ENCODE measurements at places on chromosomes 4 and X.
A peak's percentile ranks its signal among the peaks of the same experiment; 100 is the strongest.

DNA sequence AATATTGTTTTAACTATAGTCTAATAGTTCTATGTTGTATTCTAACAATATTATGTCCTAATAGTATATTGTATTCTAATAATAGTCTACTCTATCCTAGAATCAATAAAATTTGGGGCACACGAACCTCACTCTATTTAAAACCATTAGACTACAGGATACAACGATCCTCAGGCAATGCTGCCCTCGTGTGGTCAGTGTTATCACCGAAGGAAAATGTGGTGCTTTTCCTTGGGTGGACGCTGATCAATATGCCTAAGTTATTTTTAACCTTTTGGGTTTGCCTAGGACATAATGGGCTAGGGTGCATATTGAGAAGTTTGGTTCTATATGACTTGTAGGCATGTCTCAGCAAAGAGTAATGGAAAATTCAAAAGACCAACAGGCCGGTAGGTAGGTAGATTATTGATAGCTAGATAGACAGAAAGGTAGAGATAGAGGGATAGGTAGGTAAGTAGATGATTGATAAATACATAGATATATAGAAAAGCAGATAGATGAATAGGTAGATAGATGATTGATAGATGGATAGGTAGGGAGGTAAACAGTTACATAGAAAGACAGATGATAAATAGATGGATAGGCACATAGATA is 75.1 kb downstream of the PRKX start:
- DNase-seq: no peak

DNA sequence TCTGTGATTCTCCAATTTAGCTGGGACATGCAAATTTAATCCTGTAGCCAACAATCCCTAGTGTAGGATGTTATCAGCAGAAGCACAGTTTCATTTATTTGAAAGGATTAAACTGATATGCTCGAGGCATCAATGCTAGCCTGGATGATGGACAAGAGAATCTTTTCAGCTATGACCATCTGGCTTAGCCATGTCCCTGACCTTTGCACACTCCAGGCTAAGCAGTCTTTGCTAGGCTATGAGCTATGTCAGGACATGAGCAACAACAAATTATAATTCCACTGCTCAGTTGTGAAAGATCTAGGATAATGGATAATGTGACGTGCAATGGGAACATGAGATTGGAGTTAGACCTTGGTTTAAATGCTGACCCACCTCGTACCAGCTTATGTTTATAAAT is 32.0 kb downstream of the NPY1R start:
- no peak for DNase-seq

- no peak for DNase-seq
These were observed 240.3 kb upstream of the NDST3 start for GRCh38 chr4:117793845-117794480.

GRCh38 chrX:68454476-68455150 is 21.3 kb upstream of the OPHN1 start:
- DNase-seq: no peak

GRCh38 chrX:45322820-45323219 is 122.1 kb upstream of the DIPK2B start:
- DNase-seq: no peak

GRCh38 chr4:125520258-125520990 is 205.7 kb downstream of the FAT4 start:
- DNase-seq: no peak

- DNase-seq: no peak
These were observed 16.3 kb upstream of the ZNF827 start for GRCh38 chr4:145954924-145955339.

- no peak for DNase-seq
These were observed 6.9 kb upstream of the WDR1 start for GRCh38 chr4:10123227-10124101.

DNA sequence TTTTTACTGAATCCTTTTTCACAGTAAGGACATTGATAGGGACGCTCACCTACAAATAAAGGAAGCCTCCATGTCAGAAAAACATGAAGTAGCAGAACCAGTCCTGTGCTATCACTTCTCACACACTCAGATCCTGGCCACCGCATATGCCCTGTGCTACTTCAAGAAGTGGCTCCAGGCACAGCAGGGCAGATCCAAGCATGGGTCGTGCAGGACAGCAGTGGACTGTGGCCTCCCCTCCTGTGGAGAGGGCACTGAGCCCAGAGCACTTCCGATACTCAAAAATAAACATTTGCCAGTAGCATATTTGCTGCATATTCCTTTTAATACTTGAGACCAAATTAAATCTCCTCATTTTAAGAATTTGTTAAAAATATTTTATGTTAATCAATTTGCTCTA is 167.9 kb downstream of the PRDM5 start:
- DNase-seq: no peak

- no peak for DNase-seq
These were observed 22.3 kb downstream of the GAB3 start for GRCh38 chrX:154728431-154729190.

GRCh38 chr4:16443504-16444088 is 217.3 kb upstream of the TAPT1 start:
- DNase-seq: no peak

DNA sequence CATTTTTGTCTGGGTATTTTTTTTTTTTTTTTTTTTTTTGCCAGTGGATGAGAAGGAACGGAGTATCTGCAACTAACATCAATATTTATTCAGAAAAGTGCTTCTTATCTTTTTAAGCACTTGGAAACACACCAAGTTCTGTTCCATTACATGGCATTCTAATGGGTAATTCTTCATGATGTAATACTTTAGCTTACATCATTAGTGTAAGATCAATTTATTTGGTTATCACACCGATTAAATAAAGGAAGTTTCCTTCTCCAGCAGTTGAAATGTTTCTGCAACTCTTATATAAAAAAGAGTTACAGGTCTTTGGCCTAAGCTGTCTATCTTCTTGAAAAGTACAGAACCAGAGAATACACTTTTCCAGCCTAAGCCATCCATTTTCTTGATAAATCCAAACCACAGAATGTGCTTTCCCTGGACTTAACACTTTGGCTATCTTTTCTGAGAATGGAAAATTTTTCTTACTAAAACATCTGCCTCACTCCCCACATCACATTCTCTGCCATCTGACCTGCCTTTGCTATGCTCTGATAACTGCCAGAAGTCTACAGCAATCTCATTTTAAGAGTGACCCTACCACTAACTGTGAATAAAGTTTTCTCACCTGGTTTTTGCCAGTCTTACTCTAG is 191.9 kb upstream of the MAB21L2 start:
- DNase-seq: no peak

- no peak for DNase-seq
These were observed 75.0 kb upstream of the CCDC160 start for GRCh38 chrX:134162032-134162431.

GRCh38 chr4:14221176-14221575 is 593.7 kb upstream of the BOD1L1 start:
- no peak for DNase-seq

GRCh38 chr4:64516176-64516575 is 106.9 kb upstream of the TECRL start:
- DNase-seq: no peak

GRCh38 chr4:43369036-43369594 is 476.6 kb downstream of the GRXCR1 start:
- no peak for DNase-seq

GRCh38 chrX:152137771-152138387 is 498 bp downstream of the MAGEA10 start:
- no peak for DNase-seq

DNA sequence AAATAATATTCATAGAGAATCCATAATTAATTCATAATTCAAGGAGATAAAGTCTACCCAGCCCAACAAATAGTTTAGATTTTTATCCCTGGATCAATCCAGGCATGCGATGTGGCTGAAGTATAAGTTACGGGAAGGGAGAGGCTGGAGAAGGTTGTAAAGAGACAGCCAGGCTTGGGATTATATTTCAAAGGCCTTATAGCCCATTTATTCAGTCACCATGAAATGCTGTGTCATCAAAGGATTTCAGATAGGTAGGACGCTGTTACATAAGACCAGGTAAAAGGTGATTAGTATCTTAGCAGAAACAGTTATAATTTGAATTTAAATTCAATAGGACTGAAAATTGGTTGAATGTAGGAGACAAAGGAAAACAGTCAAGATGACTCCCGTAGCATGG is 73.0 kb upstream of the NFKB1 start:
- no peak for DNase-seq

DNA sequence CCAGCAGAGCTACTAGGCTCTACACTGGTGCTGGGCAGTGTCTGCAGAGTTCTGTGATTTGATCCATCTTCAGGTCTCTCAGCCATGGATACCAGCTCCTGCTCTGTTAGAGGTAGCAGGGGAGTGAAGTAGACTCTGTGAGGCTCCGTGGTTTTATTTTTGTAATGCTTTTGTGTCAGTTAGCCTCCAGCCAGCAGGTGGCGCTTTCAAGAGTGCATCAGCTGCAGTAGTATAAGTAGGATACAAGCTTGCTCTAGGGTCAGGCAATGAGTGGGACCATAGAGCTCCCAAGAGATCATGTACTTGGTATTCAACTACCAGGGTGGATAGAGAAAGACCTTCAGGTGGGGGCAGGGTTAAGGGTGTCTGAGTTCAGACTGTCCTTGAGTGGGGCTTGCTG is 362.5 kb upstream of the TRAM1L1 start:
- peak; percentile 59 for DNase-seq

- DNase-seq: no peak
These were observed 22.5 kb upstream of the MSANTD1 start for GRCh38 chr4:3226467-3226866.

- no peak for DNase-seq
These were observed 30.1 kb downstream of the CYBB start for GRCh38 chrX:37809970-37810369.

GRCh38 chr4:6575503-6576240 is 683 bp downstream of the MAN2B2 start:
- no peak for DNase-seq

DNA sequence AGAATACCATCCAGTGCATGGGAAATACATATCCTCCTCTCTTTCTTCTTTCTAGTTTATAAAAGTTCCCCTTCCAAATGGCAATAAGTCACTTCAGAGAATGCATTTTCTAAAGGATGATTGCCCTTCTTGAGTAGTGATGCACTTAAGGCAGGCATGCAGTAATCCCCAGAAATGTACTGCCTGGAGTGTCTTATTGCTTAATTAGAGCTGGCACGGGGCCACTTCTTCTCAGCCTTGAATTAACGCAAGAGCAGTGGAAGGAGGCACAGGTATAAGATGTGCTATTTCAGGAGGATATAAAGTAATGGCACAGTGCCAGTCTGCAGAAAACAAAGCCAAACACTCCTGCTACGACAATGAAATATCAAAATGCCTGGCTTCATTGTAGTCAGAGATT is 371.4 kb upstream of the FAM241A start:
- DNase-seq: no peak

- DNase-seq: no peak
These were observed 30.3 kb upstream of the RGN start for GRCh38 chrX:47047989-47048388.

DNA sequence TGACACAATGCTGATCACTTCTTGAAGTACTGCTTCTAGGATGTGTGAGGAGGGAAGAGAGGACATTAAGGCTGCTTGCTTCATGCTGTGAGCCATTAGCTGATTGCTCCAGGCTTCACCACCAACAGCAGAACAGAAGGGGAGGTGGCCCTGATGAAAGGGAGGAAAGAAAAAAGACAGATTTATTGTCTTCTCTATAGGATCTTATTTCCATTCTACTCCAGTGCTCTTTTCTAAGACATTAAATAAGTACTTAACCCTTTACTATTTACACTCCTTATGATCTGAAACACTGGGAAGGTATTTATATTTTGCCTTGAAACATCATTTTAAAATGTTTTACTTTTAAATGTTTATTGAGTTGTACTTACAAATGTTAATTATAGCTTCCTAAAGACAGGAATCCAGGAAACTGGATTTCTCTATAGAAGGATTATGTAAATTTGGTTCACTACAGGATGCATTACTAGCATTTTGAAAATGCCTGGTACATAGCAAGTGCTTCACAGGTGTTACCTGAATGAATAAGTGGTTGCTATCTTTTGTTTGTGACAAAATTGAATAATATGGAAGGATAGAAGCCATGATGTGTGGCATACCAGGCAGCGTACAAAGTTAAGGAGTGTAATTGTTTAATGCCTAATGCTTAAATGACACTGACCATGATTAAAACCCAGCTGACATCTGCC is 680.9 kb upstream of the ATOH1 start:
- no peak for DNase-seq

GRCh38 chr4:7964890-7965662 is 25.4 kb upstream of the AFAP1 start:
- no peak for DNase-seq

- DNase-seq: no peak
These were observed 315.5 kb upstream of the BOD1L1 start for GRCh38 chr4:13942977-13943376.

GRCh38 chr4:128387600-128388351 is 100.2 kb upstream of the PGRMC2 start:
- no peak for DNase-seq

DNA sequence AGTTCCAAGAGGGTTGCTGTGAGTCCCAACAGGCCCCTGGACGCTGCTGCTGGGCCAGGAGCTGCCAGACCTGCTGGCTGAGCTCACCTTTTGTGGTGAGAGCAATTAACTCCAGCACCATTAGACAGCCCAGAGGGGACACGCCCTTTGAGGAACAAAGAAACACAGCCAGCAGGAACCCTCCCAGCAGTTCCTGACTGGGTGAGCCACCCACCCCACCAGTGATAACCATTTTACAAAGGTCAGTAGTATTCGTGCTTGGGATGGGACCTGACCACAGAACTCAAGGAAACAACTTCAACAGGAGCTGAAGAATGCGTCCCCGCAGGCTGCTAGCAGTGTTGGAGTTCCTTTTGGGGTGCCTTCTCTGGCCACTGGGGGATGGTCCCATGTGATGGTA is 38.8 kb upstream of the AFAP1 start:
- no peak for DNase-seq

DNA sequence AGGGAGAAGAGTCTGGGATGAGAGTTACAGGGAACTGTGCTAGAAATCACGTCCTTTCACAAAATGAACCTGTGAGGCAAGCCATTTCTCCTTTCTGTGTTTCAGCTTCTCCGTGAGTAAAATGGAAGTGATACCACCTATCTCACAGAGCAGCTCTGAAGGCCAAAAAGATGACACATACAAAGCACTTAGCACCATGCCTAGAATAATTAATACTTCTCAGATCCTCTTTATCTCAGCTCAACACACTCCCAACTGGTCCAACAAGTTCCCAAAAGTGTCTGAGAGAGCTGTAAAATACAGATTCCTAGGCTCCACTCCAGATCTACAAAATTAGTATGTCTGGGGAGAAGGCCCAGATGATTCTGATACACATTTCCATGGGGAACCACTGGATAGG is 38.3 kb downstream of the LHFPL1 start:
- no peak for DNase-seq

DNA sequence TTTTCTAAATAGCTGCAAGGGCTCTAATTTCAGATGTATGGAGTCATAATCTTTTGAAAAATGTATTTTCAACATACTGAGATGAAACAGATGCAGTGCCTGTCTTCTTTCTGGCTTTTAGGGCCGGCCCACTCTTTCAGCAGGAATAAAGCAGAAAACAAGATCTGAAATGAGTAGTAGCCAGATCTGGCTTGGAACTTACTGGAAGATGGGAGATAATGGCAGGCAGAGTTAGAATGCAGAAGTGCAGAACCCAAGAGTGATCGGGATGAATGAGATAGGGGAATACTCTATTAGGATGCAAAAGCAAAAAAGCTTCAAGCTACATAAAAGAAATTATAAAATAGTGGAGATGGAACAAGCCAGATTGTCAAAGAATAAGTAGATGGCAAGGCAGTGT is 1.4 kb upstream of the FAM120C start:
- DNase-seq: no peak
